ENCODE measurements at places on chromosomes 11 and 22.
A peak's percentile ranks its signal among the peaks of the same experiment; 100 is the strongest.

DNA sequence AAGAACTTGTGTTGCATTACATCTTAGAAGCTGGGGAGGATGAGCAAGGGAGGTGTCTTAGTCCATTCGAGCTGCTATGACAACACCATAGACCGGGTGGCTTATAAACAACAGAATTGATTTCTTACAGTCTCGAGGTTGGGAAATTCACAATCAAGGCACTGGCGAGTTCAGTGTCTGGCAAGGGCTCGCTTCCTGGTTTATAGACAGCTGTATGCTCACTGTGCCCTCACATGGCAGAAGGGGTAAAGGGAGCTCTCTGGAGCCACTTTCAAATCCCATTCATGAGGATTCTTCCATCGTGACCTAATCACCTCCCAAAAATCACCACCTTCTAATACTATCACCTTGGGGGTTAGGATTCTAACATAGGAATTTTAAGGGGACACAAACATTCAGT lies 150.0 kb upstream of the NECTIN1 start:
- no peak for DNase-seq

GRCh38 chr11:117597071-117597470 lies 199.9 kb downstream of the DSCAML1 start:
- peak; percentile 7 for DNase-seq

- no peak for DNase-seq
These were observed 11.7 kb downstream of the SLC35C1 start for GRCh38 chr11:45816614-45817013.

DNA sequence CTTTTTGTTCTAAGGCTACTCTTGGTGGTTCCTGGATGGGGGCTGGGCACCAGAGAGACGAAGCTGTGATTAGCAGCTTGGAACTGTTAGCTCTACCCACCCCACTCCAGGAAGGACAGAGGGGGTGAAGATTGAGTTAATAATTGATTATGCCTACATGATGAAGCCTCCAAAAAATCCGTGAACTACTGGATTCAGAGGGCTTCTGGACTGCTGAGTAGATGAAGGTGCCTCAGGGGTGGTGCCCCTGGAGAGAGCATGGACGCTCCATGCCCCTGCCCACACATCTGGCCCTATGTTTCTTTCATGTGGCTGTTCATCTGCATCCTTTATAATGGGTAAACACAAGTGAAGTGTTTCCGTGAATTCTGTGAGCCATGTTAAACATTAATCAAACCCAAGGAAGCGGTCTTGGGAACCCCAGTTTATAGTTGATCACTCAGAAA lies 47.3 kb upstream of the CYP2D6 start:
- no peak for DNase-seq

- no peak for DNase-seq
These were observed 19.7 kb downstream of the SLC37A2 start for GRCh38 chr11:125082611-125083311.

- DNase-seq, result no peak
These were observed 19.3 kb upstream of the GNB1L start for GRCh38 chr22:19873960-19874306.

DNA sequence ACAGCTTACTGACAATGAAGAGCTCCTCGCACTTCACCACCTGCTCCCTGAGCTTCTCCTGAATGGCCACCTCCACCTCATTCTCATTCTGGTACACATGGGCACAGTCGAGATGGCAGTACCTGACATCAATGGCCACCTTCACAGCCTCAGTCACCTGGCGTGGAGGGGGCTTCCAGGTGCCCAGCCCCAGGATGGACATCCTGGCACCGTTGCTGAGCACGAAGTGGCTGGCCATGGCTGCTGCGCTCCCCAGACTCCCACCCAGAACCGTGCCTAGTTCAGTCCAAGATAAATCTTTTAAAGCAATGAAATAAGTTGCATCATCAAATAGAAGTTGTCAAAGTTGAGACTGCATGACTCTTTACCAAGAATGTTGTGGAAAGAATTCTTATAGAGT lies 128.1 kb upstream of the SOX6 start:
- no peak for DNase-seq

DNA sequence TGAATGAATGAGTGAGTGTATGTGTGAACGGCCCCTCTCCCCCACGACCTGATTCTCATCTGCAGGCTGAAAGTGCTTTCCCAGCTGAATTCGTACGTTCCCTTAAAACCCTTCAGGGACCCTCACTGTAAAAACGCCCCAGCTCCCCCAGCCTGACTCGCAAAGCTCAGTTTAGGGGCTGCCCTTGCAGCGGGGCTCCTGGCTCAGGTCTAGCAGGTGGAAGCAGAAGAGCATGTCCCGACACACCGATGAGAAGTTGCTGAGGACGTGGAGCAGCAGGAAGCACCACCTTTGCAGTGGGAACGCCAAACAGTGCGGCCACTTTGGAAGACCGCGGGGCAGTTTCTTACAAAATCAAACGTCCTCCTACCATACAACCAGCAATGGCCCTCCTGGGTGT lies 3.6 kb upstream of the MRPL23 start:
- DNase-seq, result no peak

GRCh38 chr11:36450110-36450572 lies 59.9 kb downstream of the TRAF6 start:
- no peak for DNase-seq

- DNase-seq, result no peak
These were observed 6.0 kb upstream of the OR5B21 start for GRCh38 chr11:58513747-58514367.

- DNase-seq, result no peak
These were observed 489.4 kb downstream of the KCNA4 start for GRCh38 chr11:29527391-29527936.

- DNase-seq, result no peak
These were observed 1.2 kb downstream of the MICALL1 start for GRCh38 chr22:37907036-37907954.

DNA sequence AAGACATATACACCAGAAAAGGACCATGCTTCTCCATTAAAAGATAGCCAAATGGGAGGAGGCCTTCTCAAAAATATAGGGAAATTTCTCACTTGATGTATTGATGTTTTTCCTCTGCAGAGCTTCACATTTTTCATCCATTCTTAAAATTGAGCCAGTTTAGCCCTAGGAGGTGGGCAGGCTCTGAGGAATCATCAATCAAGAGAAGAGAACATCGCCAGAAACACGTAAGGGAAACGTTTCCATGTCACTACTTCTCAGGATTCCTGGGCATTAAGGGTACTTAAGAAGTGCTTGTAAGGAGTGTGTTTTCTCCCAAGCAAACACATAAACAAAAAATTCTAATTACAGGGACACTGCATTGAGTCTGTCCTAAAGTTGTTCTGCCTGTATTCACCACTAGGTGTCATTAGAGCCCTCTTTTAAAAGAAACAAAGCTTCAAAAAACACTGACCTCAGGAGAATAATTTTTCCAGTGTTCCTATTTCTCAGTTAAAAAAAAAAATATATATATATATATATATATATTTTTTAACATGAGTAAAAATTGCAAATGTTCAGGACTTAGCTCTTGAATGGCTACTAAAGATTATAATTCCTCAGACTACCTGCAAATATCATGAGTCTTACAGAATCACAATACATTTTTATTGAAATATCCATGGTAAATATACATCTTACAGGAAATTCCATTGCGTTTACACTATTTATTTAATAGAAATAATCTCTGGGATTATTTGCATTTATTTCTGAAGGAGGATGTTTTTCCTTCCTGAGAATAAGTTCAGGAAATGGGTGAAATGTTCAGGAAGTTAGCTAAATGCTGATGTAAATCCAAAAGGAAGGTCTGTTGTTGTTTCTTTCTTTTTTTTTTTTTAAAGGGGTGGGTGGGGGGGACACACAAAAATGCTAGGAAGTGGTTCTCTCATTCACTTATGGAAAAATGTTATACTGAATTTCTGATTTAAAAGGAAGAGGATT lies 16.0 kb downstream of the FZD4 start:
- DNase-seq, result no peak

DNA sequence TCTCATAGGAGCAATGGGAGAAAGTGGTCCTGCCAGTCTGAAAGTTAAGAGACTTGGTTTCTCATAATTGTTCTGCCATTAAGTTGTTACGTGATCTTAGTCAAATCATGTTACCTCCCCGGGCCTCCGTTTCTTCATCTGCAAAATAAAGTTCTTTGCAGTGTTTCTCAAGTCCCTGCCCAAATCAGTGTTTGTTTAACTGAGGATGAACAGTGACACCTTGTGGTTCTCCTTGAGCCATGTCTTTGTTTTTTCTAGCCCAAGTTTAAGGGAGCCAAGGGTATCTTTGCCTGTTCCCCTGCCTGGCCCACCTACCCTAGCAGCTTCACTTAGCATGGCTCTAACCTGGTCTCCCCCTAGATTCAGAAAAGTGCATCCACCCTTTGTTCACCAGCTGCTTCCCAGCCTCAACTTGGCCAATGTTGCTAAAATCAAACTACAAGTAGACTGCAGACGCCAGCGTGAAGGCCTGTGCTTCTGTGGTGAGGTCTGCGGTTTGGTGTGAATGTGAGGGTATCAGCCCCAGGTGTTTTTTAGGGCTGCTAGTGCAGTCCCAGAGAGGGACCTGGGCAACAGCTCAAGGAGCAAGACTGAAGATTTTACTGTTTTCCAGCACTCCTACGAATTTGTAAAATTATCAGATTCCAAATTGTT lies 35.5 kb downstream of the FZD4 start:
- DNase-seq, result no peak

GRCh38 chr11:44761551-44761961 lies 34.8 kb downstream of the TSPAN18 start:
- DNase-seq, result no peak

GRCh38 chr22:37940698-37941376 lies 12.6 kb downstream of the C22orf23 start:
- DNase-seq, result no peak

DNA sequence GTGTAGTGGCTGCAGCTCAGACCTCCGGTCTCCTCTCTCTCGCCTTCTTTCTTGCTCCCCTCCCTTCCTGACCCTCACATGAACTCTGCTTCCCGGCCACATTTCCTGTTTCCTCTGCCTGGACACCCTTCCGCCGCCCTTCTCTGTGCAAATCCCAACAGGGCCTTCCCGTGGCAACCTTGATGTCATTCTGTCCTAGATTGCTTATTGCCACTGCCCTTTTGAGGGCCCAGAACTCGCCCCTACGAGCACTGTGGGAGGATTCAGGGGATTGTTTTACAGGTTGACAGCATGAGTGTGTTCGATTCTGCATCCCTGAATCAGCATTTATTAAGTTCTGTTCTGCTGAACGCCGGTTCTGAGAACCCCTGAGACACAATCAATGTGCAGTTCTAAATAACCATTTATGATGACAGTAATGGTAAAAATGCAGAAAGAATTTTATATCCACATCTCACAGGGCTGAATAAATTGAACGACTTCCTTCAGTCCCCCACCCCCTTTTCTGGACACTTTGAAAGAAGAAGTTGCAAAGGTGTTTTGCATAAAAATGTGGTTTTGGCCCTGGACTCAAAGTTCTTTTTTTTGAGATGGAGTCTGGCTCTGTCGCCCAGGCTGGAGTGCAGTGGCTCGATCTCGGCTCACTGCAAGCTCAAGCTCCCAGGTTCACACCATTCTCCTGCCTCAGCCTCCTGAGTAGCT lies 6.4 kb downstream of the BATF2 start:
- DNase-seq, result no peak

- DNase-seq, result no peak
These were observed 20.7 kb upstream of the HTR3A start for GRCh38 chr11:113954235-113954634.

GRCh38 chr11:123437236-123437979 lies 7.3 kb downstream of the GRAMD1B start:
- DNase-seq, result no peak

DNA sequence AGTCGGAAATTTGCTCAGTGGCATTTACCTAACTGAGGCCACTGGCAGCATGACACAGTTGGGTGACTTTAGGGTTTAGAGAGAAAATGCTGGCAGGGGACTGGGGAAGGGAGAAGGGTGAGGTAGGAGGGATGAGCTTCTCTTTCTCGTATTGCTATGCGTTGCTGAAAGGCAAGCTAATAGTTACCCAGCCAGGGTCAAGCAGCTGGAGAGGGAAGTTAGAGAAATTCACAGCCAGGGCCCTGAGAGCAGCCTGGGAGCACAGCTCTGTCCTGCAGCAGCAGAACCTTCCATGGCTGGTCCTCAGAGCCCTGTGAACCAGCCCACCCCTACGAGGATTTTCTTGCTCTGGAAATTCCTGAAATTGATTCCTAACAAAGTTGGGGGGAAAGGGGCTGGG lies 679.6 kb downstream of the NTM start:
- no peak for DNase-seq

DNA sequence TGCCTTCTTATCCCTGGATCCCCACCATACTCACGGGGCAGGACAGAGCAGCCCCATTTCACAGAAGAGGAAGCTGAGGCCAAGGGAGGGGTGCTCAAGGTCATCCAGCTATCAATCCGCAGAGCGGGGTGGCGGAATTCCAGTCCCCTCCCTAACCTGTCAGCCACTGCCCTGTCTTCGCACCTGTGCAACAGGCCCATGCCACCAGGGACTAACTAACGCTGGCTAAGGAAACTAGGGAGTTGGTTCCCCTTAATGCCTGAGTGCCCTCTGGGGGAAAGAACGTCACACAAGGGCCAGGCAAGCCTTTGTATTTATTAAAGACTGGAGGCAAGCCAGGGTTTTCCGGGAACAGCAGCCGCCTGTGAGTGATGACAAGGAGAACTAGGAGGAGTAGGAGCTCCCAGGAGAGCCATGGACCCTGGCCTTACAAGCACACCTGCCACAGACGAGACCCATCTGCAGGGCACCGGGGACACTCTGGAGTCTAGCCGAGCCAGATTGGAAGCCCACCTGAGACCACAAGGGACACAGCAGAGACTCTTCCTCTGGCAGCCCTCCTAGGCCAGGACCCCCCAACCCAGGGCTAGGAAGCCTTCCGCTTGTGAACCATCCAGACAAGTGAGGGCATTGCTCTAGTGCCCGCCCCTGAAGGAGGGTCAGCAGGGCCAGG lies 64.4 kb downstream of the MYH9 start:
- DNase-seq, result no peak

GRCh38 chr22:37371911-37372310 lies 55.4 kb downstream of the ELFN2 start:
- no peak for DNase-seq

DNA sequence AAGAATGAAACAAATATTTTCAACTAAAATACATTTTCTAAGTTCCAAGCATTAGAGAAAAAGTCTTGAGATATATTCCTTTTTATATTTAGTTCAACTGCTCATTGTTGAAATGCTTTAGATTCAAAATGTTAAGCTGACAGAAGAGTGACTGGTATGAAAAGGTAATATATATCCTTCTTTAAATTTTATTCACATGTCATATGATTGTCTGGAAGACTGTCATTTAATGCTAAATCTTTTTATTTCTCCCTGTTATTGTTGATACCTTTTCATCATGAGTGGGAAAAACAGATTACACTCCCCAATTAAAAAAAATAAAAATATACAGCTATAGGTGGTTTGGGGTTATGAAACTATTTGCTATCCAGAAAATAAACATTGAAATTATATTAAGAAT lies 965.4 kb downstream of the JRKL start:
- no peak for DNase-seq

- DNase-seq, result no peak
These were observed 1286.5 kb upstream of the TENM4 start for GRCh38 chr11:80727315-80727714.

Data from T follicular helper cell (primary cell).